ENCODE measurements at places on chromosomes 3 and 15.

DNA sequence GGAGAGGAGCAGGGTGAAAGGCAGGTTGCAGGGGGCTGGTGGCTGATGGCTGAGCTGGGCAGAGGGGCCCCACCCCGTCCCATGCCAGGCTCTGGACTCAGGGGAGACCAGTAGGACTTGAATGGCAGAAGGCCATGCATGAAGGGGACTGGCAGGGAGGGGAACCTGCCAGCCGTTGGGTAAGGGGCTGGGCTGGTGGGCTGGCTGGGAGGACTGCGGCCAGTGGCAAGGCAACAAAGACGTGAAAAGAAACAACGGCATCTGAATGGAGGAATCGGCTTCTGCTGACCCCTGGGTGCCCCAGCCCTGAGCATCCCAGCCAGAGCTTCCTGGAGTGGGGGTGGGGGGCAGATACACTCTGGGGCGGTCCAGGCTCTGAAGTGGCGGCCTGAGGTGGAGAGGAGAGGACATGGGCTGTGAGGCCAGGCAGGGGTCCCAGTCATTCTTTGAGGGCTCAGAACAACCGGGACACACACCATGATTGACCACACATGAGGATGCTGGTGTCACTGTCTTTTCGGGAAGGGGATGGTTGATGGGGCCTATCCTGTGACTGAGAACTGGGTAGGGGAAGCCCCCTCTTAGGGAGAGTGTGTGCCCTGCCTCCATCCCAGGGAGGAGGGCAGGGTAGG is 11.7 kb downstream of the GLYCTK start:
- ATAC-seq = no peak

DNA sequence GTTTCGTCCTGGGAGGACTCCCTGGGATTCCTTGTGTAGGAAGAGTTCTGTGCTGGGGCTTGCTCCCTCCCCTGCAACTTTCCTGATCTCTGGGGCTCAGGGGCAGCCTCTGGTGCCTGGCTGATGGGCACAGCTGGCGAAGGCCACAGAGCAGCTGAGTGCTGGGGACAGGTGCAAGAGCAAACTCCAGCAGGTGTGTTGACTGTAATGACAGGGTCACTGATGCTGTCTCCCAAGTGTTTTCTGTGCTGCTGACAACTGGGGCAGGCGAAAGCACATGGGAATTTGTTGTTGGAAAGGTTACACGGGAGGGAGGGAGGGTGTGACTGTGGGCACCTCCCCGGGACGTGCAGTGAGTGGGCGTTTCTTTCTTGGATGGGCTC is 21.6 kb downstream of the CPN2 start:
- no peak for ATAC-seq

GRCh38 chr3:82342521-82342920 is 581.1 kb upstream of the GBE1 start:
- ATAC-seq = no peak

DNA sequence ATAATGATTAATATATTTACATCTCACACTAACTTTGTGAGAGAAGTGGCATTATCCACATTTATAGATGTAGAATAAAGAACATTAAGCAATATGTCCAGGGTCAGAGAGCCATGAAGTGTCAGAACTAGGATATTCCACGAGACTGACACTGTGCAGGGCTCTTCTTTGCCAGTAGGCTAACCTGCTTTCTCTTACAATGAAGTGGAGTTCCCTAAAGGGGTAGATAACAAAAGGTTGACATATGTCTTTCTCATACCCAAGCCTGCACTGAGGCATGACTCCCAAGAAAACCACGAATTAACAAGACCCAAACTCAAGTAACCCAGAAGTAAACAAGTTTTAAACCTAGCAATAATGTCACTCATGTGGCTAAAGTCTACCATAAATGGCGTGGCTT is 191.5 kb upstream of the SLC2A2 start:
- no peak for ATAC-seq

GRCh38 chr3:160684368-160684740 is 7.4 kb downstream of the ARL14 start:
- no peak for ATAC-seq

GRCh38 chr3:155553780-155554179 is 191.1 kb downstream of the PLCH1 start:
- no peak for ATAC-seq

DNA sequence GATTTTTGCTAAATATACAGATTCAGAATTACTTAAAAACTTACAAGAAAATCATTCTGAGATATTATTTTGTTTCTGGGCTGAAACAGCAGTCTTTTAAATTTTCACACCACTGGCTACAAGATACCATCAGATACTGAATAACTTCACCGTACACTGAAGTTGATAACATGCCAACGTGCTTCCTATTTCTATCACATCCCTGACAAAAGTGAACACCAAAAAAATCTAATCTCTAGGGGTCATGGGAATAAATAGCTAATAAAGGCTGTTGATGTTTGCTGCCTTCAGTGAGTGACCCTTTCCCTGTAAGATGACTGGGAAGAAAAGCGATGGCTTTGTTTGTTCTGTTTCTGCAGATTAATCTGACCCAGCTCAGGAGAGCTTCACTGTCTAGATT is 120.5 kb downstream of the DUT start:
- ATAC-seq = no peak

GRCh38 chr15:48796930-48797329 is 13.9 kb downstream of the CEP152 start:
- ATAC-seq = no peak

DNA sequence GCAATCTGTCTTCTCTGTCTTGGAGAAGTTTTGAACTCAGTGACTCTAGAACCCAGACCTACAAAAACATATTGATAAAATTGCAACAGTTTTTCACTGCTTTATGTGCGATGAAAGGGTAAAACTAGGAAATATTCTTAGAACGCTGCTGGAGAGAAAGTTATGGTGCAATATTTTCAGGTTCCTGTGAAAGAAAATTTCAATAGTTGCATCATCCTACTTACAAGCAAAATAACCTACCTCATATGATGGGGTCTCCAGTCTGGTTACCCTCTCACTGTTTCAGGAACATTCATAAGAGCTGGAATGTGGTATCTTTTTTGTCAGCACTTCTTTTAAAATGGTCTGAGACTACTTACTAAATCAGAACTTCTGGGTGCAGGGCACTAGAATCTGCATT is 27.1 kb downstream of the GATM start:
- ATAC-seq = no peak

GRCh38 chr3:124532071-124532470 is 198.2 kb upstream of the UMPS start:
- no peak for ATAC-seq

DNA sequence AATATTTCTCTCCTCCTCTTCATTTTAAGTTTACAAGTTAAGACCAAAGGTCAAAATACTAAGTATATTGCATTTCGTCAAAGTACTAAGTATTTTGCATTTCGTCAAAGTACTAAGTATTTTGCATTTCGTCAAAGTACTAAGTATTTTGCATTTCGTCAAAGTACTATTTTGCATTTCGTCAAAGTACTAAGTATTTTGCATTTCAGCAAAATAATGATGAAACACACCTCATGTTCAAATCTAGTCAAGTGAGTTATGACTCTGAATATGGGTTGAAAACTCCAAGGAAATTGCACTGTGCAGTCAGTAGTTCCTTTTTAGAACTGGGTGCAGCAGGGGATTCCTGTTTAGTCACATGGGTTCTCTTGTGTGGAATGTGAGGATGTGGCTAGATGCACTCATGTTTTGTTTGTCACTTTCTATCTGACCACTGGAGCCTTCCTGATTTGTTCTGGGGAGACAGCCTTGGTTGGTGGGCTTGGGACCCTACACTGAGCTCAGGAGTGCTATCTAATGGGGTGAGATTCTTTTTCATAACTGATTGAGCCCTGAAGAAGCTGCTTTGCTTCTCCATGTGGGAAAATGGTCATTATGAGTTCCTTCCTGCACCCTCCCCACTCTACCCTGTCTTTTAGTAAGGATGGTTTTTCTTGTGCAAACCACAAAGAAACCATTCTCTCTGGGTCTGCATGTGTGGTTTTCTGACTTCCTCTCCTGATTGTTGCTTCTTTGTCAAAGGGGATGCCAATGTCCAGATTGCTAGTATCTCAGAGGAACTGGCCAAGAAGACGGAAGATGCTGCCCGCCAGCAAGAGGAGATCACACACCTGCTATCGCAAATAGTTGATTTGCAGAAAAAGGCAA is 73.4 kb downstream of the CCK start:
- ATAC-seq = no peak
